Skeletal muscle cell (primary cell): ENCODE measurements at places on chromosomes 7 and 10.

- DNase-seq, result no peak
Measured at GRCh38 chr7:13057462-13058200, 370.2 kb downstream of the ARL4A start.

DNA sequence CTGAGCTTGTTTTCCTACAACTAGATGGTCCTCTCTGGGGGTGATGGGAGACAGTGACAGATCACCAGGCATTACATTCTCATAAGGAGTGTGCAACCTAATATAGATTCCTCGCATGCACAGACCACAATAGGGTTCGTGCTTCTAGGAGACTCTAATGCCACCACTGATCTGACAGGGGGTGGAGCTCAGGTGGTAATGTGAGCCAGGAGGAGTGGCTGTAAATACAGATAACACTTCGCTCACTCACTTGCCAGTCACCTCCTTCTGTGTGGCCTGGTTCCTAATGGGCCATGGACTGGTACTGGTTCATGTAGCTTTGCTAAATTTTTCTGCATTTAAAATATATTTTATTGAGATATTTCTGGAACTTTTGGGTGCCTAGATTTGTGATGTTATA is 202.3 kb upstream of the ZNF32 start:
- DNase-seq, result no peak

DNA sequence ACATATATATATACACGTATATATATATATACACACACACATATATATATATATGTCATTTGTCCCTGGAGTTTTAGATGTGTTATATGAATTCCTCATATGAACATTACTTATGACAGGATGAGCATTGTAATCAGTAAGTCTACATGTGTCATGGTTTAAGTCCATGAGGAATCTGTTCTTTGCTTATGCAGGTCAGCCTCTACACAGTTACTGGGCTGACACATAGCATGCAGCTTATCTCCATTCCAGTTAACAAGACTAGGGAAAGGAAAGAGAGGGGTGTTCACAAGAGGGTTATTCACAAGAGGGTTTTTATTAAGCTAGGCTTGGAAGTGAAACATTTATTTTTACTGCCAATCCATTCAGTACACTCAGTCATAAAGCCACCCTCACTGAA is 226.7 kb downstream of the SNX13 start:
- DNase-seq, result no peak

DNA sequence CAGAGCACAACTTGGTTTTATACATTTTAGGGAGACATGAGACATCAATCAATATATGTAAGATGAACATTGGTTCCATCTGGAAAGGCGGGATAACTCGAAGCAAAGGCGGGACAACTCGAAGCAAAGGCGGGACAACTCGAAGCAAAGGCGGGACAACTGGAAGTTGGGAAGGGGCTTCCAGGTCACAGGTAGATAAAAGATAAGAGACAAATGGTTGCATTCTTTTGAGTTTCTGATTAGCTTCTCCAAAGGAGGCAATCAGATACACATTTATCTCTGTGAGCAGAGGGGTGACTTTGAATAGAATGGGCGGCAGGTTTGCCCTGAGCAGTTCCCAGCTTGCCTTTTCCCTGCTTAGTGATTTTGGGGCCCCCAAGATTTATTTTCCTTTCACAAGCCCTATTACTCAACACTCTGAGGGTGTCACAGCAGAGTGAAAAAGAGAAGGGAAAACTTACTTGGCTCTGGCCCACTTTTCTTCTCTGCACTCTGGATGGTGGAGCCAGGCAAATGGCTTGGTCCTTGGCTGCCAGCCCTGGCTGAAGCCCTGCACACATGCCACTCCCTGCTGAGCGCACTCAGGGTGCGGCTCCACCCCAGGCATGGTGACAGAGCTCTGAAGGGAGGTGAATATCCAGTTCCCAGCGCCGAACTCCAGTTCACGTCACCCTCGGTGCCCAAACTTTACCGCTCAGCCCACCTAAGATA is 46.7 kb downstream of the PARD3 start:
- peak; percentile 31 for DNase-seq

GRCh38 chr10:66811211-66811610 is 114.6 kb upstream of the LRRTM3 start:
- DNase-seq, result no peak

DNA sequence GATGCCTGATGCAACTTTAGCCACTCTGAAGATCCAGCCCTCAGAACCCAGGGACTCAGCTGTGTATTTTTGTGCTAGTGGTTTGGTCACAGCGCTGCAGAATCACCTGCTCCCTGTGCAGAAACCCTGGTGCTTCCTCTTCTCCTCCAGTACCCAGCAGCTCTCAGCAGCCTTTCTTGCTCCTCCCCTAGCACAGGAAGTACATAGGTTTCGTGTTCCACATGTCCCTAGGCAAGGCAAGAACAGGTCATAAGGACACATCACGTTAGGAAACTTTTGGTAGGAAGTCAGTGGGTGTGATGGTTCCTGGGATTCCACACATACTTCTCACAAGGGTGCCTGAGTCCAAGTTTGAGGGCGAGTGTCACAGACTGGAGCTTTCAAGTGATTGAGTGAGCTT is 167.9 kb upstream of the PRSS1 start:
- no peak for DNase-seq

GRCh38 chr7:31082447-31082846 is 30.3 kb downstream of the ADCYAP1R1 start:
- DNase-seq, result no peak

DNA sequence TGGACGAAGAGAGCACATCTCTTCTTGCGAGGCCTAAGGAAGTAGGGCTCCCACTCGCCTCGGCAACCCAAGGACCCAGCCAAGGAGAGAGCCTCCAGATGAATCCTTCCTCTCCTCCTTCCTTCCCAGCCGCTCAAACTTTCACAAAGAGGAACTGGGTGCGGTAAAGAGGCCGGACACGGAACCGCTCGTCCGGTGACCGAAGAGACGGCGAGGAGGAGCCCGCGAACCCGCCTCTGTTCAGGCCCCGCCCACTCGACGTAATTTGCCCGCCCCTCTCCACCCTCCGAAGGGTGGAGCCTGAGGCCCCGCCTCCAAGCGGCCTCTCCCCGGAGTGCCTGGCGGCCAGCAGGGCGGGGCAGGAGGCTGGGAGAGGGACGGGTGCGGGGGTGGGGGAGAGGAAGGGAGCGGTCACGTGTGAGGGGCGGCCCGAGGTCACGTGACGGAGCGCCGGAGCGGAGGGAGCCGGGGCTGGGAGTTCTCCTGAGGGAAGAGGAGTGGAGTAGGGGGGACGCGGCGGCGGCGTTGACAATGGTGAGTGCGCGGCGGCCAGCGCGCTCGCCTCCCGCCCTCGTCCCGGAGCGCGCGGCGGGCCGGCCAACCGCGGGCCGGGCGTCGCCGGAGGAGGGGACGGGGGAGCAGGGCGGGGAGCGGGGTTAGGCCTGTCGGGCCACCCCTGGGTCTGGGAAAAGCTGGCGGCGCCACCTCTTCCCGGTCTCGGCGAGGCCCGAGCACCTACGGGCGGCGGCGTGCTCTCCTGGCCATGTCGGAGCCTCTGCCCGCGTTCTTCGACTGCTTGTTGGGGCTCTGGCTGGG is at the start of gene VPS26A:
TSS of gene VPS26A (plus strand) at position 432 of the 816 bp plus-strand sequence. CDS start at position 532, 100 bp downstream.
- peak; percentile 94 for DNase-seq

DNA sequence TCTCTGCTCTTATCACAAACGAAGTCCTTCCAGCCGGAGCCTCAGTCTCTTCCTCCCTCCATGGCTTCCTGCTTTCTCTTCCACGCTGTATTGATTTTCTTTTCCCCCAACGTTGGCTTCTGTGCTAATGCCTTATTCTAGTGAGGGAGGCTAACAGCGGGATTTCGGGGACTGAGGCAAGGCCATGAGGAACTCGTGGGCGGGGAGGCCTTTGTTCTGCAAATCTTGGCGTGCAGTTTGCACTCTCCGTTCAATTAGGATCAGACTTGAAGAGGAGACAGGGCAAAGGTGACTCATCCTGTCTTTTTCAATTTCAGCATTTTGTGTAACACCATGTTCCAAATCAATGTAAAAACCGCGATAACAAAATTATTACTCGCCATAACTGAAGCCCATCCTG is 25.3 kb downstream of the EN2 start:
- no peak for DNase-seq

DNA sequence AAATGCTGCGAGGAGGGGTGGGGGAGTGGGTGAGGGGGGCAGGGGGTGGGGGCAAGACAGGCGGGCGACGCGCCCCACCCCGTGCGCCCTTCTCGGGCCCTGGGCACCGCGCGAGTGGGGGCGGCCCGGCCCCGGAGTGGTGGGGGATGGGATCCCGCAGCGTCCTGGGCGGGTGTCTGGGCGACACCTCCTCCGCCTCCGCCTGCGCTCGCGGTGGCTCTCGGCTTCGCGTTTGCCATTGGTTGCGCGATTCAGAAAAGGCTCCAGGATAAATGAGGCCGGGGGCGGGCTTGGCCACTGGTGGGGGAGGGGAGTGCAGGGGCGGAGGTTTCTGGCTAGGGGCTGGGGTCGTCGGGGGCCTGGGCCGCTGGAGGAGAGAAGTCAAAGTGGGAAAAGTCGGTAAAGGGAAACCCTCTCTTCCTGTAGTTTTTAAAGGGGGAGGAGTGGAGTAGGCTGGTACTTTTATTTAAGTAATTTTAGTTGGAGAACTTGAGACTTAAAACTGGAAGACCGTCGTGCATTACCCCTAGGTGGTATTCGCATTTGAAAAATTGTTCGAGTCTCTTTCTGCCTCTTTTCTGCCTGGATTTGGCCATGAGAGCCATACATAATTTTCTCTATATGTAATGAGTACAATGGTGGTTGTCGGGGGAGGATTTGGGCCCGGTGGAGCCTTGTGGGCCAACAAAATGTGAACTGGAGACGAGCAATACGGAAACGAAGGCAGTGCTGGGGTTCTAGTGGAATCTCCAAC is 992 bp upstream of the IGF2BP3 start:
- peak; percentile 43 for DNase-seq

- DNase-seq, result no peak
Measured at GRCh38 chr10:78964274-78964951, 104.4 kb upstream of the ZMIZ1 start.

DNA sequence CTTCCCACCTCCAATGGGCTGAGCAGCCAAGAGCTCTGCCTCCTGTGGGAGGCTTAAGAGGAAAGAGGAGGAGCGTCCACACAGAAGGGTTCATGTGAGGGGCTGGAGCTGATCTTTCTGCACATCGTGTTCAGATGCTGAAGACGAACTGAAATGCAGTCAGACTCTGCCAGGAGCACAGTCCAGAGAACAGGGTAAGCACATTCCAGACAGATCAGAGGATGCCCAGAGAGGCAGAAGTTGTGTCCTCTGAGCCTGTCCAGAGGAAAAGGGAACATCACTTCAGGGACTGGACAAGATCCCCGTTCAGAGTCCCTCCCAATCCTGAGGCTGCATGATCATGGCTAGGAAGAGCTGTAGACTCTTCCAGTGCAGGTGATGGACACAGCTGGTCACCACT is 72.9 kb downstream of the ITIH5 start:
- no peak for DNase-seq

DNA sequence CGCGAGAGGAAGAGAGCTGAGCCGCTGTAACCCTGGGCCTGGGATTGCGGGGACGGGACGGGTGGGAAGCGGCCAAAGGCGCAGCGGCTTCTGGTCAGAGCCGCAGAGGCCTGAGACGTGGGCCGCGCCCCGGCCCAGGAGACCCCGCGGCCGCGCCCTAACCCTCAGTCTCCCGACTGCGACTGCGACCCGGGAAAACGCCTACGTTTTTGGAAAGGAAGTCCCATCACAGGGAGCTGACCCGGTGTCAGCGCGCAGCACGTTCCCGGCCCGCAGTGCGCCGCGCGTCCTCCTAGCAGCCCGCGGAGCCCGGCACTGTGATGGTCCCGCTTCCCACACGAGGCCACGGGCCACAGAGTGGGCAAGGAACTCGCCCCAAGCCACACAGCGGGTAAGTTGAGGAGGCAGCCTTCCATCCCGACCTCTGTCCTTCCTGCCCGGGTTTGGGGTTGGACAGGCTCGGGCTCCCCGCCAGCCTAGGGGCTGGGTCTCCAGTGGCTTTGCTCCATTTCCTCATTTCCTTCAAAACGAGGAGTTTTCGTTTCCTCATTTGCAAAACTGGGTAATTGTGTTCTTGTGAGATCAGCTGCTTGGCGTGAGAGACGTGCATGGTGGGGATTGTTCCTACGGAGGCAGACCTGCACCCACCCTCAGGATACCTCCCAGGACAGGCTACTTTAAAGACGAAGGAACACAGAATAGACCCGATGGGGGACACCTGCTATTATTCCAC is 1.2 kb downstream of the GPNMB start:
- no peak for DNase-seq

DNA sequence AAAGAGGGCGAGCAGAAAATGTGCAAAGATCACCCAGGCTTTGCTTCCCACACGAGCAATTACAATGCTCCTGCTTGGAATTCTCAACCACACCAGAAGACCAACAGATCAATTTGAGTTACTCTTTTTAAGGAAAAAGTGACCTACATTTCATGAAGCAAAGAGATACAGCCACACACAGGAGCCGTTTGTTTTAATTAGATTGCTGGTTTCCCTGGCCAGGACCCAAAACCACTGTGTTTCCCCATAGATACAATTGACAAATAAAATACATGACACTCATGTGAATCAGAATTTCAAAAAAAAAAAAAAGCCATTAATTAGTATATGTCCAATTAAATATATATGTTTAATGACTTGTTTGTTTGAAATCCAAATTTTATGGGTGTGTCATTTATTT is 458.3 kb downstream of the PLXDC2 start:
- no peak for DNase-seq

DNA sequence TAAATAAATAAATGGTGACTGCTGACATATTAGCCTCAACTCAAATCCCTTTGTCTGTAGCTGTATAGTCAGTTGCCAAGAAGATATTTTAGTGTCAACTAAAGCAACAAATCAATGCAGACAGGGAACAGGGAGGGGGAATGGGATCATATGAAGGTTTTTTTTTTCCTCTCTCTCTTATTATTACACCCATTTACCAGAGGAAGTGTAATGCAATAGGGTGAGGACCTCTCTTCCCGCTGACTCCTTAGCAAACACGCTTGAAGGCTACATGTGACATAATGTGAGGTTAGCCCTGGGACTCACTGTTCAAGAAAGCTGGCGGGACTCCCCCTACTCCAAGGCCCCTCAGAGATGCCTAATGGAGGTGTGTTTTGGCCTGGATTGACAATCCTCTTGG is 88.2 kb downstream of the CHRM2 start:
- peak; percentile 35 for DNase-seq

DNA sequence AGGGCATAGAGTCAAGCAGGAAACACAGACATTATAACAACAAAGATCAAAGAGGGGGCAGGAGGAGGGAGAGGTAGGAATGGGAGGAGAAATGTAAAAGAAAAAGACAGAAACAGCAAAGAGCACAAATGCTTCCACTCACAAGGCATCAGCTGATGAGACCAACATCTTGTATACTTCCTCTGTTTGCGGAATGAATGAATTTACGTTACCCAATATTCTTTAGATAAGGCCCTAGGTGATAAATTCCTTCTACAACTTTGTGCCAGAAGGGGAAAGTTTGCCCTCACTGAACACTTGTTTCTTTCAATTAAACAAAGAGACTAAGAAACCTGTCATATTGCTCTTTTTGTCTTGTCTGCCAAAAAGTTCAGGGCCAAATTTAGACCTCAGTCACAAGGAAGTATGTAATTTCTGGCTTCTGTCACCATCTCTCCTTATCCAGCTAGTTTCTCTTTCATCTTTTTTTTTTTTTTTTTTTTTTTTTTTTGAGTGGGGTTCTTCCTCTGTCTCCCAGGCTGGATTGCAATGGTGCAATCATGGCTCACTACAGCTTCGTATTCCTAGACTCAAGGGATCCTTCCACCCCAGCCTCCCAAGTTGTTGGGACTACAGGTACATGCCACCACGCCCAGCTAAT is 116.4 kb upstream of the NANOS1 start:
- DNase-seq, result no peak

GRCh38 chr10:78267598-78267997 is 233.9 kb downstream of the RPS24 start:
- DNase-seq, result no peak
